8988T (cell line): ENCODE measurements at places on chromosomes 11 and 22.

DNA sequence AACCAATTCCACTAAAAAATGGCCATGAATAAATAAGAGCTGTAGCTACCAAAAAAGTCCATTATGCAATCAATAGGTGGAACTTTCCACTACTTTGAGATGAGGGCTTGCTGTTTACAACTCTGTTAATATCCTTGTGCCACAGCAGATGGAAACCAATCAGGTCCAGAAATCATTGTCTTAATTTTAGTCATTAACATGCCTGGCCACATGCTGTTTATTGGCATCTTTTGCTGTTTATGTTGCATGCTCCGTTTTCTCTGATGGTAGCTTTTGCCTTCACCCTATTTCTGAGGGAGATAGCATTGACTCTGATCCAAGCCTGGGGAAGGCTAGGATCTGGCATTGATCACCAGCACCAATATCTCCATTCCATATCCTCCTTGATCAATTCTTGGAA, 192.9 kb upstream of the SEZ6L start:
- DNase-seq = no peak

DNA sequence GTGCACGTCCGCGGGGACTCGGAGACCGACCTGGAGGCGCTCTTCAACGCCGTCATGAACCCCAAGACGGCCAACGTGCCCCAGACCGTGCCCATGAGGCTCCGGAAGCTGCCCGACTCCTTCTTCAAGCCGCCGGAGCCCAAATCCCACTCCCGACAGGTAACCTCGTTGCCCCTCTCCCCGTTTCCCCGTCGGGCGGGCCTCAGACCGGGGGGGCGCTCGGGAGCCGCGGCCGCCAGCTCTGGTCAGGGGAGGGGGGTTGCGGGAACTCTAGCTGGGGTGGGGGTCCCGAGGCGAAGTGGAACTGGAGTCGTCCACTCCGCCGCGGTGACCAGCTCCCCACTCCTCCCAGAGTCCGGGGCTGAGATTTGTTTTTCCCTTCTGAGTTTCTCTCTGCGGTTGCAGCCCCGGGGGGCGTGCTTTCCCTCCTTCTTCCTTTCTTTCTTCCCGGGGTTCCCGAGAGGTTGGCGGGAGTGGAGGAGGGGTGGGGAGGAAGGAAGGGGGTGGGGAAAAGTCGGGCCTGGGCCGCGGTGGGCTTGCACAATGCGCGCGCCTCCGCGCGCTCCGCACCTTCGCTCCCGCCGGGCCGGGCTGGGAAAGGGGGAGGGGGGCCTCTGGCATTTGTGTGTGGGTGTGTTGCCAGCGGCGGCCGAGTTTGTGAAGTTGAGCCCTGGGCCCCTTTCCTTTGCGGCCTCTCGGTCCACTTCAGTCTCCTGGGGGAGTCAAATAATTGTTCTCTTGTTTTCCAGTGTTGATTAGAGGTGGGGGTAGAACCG, 952 bp downstream of the YAP1 start:
- peak; percentile 79 for DNase-seq

- DNase-seq = no peak
These were observed 150.6 kb downstream of the CTTN start for GRCh38 chr11:70548976-70549375.

- DNase-seq = no peak
These were observed 670.0 kb upstream of the KIRREL3 start for GRCh38 chr11:127670374-127671119.

- no peak for DNase-seq
These were observed 333.4 kb upstream of the B3GAT1 start for GRCh38 chr11:134745456-134745855.

GRCh38 chr22:20092477-20092854, 12.4 kb downstream of the DGCR8 start:
- no peak for DNase-seq

- peak; percentile 63 for DNase-seq
These were observed 51.7 kb upstream of the PRODH start for GRCh38 chr22:18987765-18988164.

- DNase-seq = no peak
These were observed 44.2 kb upstream of the WEE1 start for GRCh38 chr11:9529334-9529650.

DNA sequence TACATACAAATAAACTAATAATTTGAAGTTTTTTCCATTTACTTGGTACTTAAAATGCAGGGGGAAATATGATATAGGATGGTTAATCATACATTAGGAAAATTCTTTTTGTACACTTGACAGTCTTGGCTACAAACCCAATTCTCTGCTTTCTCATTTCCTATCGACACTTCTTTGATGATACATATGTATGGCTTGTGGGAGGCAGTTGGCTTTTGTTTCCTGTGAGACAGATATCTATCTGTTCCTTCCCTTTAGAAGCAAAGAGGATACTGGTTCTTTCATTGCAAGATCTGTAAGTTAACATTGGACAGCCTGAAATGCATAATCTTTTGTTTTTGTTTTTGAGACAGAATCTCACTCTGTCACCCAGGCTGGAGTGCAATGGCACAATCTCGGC, 47.9 kb upstream of the ADORA2A start:
- DNase-seq = no peak

GRCh38 chr11:86205421-86206336, 38.9 kb upstream of the EED start:
- DNase-seq = no peak

GRCh38 chr11:100188137-100188783, 498.8 kb upstream of the ARHGAP42 start:
- no peak for DNase-seq

GRCh38 chr22:26949193-26949592, 291.8 kb downstream of the MIAT start:
- DNase-seq = no peak

GRCh38 chr11:19970944-19971343, 189.3 kb downstream of the DBX1 start:
- DNase-seq = no peak

DNA sequence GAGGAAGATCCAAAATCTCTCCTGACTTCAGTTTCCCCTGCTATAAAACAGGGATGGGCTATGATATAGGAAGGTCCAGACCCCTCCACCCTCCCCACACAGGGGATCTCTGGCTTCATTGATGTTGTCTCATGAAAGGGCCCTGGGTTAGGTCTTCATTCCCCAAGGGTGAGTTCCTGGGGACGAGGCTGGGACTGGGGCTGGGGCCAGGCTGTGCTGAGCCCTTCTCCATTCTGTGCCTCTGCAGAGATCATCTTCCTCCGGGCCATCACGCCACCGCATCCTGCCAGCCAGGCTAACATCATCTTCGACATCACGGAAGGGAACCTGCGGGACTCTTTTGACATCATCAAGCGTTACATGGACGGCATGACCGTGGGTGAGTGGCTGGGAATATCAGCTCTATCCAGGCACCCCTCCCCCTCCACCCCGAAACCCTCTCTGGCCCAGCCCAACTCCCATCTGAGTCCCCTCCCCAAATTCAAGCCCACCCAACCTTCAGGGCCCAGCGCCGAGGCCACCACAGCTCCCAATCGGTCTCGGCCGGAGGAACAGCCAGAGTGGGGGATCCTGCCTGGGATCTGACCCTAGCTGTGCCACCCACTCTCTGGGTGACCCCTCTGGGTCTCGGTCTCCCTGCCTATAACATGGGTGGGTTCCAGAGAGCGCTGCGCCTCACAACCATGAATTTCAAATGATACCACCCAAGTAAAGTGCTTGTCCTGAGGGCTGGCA, 74.2 kb downstream of the FBLN1 start:
- no peak for DNase-seq

DNA sequence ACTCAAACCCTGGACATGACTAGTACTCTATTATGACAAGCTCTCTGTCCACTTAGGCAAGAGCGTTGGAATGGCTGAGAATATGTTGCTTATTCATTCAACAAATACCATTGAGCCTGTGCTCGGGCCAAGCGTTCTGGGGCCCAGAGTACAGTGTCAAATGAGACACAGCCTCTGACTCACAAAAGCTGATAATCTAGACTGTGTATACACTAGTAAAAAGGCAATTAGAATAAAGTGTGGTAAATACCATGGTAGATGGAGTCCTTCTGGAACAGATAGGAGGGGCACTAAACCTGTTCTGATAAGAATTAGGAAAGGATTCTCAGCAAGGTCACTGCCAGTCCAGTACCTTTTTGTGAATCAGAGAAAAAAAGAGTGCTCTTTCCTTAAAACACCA, 24.7 kb downstream of the KCNE3 start:
- no peak for DNase-seq

DNA sequence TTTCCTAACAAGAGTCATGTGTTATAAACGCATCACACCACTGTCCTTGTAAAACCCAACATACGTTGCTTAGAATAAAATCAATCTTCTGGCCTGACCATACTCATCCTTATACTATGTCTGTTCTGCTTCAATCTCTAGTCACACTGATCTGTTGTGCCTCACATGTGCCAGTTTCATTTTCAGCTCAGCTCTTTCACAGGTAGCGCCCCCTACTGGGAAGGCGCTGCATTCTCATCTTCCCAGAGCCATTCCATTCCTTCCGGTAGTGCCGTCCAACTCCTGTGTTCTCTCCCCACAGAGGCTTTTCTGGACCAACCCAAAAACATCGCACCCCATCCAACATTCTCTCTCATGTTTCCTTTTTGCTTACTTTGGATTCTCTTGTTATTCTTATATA, 22.2 kb downstream of the CASP5 start:
- DNase-seq = no peak

DNA sequence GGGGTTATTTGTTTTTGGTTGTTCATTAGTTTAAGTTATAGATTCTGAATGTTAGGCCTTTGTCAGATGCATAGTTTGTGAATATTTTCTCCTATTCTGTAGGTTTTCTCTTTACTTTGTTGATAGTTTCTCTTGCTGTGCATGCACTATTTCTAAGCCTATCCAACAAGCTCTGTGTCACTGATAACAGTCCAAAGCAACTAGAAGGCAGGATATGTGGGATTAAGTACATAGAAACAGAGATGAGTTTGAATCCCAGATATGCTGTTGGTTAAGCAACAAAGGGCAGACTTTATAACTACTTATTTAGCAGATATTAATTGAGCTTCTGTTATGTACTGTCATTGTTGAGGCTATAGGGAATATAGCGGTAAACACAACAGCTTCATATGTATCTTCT, 390.4 kb downstream of the INSC start:
- no peak for DNase-seq

GRCh38 chr22:39773503-39773902, 120.1 kb downstream of the ENTHD1 start:
- DNase-seq = no peak

DNA sequence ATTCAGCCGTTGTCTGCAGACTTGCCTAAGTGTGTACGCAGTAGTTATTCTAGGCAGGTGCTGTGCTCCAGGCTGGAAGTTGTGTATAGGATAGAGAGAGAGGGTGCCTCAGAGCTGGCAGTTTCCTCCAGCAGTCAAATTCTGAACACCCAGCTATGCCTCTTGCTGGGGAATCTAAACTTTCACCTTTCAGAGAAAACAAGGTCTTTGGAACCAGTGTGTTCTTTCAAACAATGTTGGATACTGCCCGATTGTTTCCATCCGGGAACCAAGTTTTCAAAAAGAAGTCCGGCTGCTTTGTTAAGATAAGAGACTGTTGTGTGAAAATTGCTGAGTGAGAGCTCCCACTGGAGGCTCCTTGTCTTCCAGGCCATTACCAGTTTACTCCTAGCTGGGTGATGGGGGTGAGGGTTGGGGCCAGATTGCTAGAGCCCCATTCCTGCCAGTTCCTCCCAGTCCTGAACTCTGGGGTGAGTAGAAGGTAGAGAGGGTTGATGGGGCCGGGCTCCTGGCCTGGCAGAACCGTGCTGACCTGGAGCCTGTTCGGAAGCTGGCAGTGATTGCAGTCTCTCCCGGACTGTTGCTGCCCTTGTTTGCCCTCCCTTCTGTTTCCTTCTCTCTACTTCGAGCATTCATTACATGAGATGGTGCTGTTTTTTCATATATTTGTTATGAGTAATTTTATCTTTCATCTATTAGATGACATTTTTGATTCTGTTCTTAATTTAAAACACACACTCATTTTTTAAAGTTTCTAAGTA, 150.2 kb downstream of the TEAD1 start:
- DNase-seq = no peak

DNA sequence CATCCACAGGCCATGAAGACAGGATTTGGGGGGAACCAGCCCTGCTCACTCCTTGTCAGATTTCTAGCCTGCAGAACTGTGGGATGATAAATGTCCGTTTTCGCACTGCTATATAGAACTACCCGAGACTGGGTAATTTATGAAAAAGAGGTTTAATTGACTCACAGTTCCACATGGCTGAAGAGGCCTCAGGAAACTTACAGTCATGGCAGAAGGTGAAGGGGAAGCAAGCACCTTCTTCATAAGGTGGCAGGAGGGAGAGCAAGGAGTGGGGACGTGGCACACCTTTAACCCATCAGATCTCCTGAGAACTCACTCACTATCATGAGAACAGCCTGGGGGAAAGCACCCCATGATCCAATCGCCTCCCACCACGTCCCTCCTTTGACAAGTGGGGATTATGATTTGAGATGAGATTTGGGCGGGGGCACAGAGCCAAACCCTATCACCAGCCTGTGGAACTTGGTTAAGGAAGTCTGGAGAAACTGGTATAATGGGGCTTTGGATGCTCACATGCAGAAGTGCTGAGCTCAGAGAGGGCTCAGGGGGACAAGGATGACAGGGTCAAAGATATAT, 50.7 kb downstream of the MYEOV start:
- DNase-seq = no peak

DNA sequence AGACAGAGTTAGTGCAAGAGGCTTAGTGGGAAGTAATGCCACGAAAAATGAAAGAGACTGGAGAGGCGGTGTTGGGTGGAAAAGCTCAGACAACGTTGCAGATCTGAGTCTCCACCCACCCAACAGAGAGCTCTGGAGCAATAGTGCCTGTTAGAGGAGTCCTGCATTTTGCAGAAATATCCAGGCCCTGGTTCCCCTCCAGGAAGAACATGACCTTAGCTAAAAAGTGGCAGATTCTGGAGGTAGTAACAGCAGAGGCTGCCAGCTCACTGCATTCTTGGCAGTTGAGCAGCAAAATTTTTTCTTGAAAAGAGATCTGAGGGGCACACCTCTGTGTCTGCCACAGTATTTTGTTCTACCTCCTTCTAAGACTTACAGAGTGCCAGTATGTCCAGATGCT, 27.7 kb upstream of the BIRC3 start:
- DNase-seq = no peak

GRCh38 chr11:35260342-35260985, 121.5 kb downstream of the CD44 start:
- DNase-seq = no peak

DNA sequence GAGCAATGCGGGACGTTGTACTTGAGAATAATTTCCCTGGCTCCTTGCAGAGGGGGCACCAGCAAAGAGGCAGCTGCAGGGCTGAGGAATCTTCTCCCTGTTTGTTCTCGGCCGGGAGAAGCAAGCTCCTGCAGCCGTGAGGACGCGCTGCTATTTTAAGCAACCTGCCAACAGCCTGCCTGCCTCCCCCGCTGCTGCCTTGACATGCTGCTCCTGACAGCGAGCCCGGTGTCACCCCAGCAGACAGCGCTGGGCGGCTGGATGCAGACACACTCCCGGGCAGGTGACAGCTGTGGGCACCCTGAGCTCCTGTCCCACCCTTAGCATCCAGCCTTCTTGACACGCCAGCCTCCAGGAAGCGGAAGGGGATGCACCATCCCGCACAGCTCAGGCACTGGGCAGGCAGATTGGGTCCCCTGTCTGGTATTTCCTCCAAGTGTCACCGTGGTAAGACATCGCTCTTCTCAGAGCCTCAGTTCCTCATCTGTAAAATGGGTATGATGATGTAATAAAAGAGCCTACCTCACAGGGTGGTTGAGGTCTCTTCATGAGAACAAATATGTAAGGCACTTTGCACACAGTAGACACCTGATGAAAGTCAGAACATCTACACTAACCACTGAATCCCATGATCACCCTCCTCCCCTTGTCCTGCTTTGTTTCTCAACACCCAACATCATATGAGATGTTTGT, 530.6 kb downstream of the MN1 start:
- no peak for DNase-seq
